Activated CD4-positive, alpha-beta memory T cell treated with anti-CD3 and anti-CD28 coated beads for 36 hours (primary cell): ENCODE measurements at places on chromosomes 16 and 17. TPM values are rescaled to one million over a fixed set of nuclear protein-coding genes. Genes with fewer than 3 reads are reported as not detected.
A peak's percentile ranks its signal among the peaks of the same experiment; 100 is the strongest.

Gene TERF2IP
- total RNA-seq, result 80.3 TPM

- H3K4me3 ChIP-seq, result no peak overlapping the region
- DNase-seq, result no peak
- H3K27ac ChIP-seq, result no peak overlapping the region
- peaks cover 3% of the 10 kb centered on the region for H3K27me3 ChIP-seq
- H3K4me1 ChIP-seq, result no peaks in the 10 kb centered on the region
Observed at GRCh38 chr17:55444471-55445441, 23.1 kb upstream of the MMD start.

DNA sequence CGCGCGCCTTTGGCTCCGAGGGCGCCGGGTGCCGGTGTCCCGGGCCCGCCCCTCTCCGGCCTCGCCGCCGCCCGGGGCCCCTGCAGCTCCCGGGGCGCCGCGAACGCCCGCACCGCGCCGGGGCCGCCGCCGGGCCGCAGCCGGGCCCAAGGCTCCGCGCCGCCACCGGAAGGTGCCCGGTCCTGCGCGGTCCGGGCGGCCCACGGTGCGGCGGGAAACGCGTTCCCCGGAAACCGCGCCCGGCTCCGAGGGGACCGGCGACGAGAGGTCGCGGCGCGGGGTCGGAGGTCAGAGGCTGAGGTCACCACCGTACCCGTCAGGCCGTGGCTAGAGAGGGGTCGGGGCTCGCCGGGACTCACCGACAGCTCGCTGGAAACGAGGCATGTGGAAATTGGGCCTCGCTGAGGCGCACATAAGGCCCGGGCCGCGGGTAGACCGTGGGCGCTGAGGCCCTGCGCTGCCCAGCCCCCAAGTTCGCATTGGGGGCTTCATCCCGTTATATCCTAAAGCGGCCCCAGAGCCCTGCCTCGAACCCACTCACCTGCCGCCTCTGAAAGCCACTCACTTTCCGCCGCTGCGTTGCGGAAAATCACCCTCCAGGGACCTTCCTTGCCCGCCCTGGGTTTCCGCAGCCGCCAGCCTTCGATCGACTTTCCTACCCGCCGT is at the start of gene DUS1L:
TSS of gene DUS1L (minus strand) at position 167 of the 666 bp plus-strand sequence. CDS start 745 bp downstream, outside the sequence.
- H3K4me1 ChIP-seq, result peaks cover 9% of the 10 kb centered on the region
- no peaks in the 10 kb centered on the region for H3K27me3 ChIP-seq
- peaks cover 2% of the 10 kb centered on the region for H3K36me3 ChIP-seq
- peak; percentile 78 for DNase-seq
- peak within 1 kb of the TSS; percentile 85 for H3K4me3 ChIP-seq

- peaks cover 50% of the 10 kb centered on the region for H3K4me1 ChIP-seq
- no peaks in the 10 kb centered on the region for H3K27me3 ChIP-seq
- DNase-seq, result peak; percentile 63
- H3K36me3 ChIP-seq, result peaks cover 4% of the 10 kb centered on the region
- peak within 1 kb of the TSS; percentile 90 for H3K27ac ChIP-seq
Observed at GRCh38 chr17:47693731-47694580, at the start of gene TBKBP1. TBKBP1 (plus strand) TSS chr17:47694161; CDS start chr17:47696113, 1,952 bp downstream.

DNA sequence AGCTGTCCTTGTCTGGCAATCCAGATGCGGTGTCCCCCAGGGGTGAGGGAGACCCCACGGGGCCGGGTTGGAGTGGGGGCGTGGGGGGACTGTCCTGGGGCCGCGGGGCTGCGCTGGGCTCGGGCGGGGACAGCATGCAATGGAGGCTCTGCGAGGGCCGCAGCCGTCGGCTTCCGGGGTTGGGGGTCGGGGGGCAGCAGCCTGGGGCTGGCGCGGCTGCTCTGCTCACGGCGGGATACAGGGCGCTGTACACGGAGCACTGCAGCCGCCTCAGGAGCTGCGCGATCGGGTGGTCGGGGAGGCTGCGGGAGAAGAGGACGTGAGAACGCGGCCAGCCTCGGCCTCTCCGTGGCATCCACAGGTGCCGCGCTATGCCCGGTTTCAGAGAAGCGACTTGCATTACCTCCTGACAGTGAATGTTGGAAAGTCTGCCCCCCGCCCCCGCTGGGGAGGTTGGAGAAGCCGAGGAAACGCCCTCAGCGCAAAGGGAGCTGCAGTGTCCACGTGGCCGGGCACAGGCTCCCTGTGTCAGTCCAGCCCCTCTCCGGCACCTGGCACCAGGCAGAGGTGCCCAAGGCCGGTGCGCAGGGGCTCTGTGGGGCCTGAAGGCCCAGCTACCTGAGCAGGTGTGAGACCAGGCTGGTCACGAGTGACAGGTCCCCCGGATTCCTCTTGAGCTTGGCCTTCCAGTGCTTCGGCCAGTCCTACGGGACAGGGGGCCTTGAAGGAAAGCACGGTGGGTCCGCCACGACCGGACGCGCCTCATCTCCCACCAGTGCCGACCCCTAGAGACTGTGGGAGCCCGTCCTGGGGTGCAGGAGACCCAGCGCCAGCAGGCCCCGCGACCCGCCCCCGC is 9.4 kb upstream of the SPATA2L start:
- no peak overlapping the region for H3K27ac ChIP-seq
- H3K4me3 ChIP-seq, result no peak overlapping the region
- DNase-seq, result no peak
- H3K4me1 ChIP-seq, result peaks cover 4% of the 10 kb centered on the region
- peaks cover 8% of the 10 kb centered on the region for H3K36me3 ChIP-seq
- no peaks in the 10 kb centered on the region for H3K27me3 ChIP-seq
